Activated T-helper 2 cell treated with anti-CD3 and anti-CD28 coated beads, Interferon-gamma antibody, Interleukin-2, Interleukin-4, amounts not matched to agents 10 μg/mL and 5 μg/mL and 100 μg/mL, durations not matched to agents 14 hours and 24 hours and 36 hours (primary cell): ENCODE measurements at places on chromosomes 1 and 21. TPM values are rescaled to one million over a fixed set of nuclear protein-coding genes. Genes with fewer than 3 reads are reported as not detected.
A peak's percentile ranks its signal among the peaks of the same experiment; 100 is the strongest.

The FBXO2 gene
- 0.41 and 0.48 TPM in 2 replicates for total RNA-seq

The PARS2 gene
- total RNA-seq, result 6.1 and 6.4 TPM in 2 replicates

The C4BPA gene
- total RNA-seq, result not detected in 2 replicates

The SNIP1 gene
- total RNA-seq, result 26.1 and 27.8 TPM in 2 replicates

The NCSTN gene
- 65.3 and 72.4 TPM in 2 replicates for total RNA-seq

The MMP23B gene
- 0.94 and 1.4 TPM in 2 replicates for total RNA-seq

The TTC34 gene
- 0.94 and 1.1 TPM in 2 replicates for total RNA-seq

The SPRR3 gene
- not detected in 2 replicates for total RNA-seq

The OR2M4 gene
- total RNA-seq, result not detected in 2 replicates

The GUCA2B gene
- not detected in 2 replicates for total RNA-seq

The CD164L2 gene
- not detected in 2 replicates for total RNA-seq

The SPTA1 gene
- 0.02 and 0.30 TPM in 2 replicates for total RNA-seq

The OR2AK2 gene
- total RNA-seq, result not detected in 2 replicates

The CTBS gene
- 14.1 and 15.1 TPM in 2 replicates for total RNA-seq

The PTAFR gene
- total RNA-seq, result 0.11 and 0.21 TPM in 2 replicates

- peak; percentile 41 for DNase-seq
These were observed 9.2 kb upstream of the KCNQ4 start for GRCh38 chr1:40774266-40774998.

GRCh38 chr1:104132382-104132973 is 382.8 kb downstream of the AMY1C start:
- DNase-seq, result no peak

GRCh38 chr1:233707153-233707879 is 93.4 kb downstream of the KCNK1 start:
- DNase-seq, result no peak

GRCh38 chr1:31575369-31576140 is 760 bp upstream of the TINAGL1 start:
- no peak for DNase-seq

DNA sequence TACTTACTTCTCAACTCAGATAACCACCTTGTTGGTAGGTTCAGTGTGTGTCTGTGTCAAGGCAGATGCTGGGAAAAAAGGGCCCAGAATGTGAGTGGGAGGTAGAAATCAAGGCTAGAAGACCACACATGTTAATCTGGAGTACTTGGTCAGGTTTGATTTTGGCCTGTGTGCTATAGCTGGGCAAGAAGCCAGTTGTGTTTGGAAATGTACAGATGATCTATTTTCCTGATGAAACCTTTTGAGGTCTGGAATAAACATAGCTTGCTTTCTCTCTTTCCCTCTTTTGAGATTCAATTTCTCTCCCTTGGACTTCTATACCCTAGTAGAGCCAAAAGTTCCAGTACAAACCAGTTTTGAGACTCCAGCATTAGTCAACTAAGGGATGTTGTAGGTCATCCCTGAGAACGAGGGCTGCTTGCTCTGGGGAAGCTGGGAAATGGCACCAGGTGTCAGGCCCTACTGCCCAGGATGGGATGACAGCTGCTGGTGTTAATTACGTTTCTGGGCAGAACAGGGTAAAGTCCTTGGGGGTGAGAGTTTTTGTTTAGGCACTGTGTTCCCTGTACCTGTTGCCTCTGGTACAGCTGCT is 15.8 kb downstream of the MAPKAPK2 start:
- DNase-seq, result no peak

GRCh38 chr1:56491441-56491840 is 87.9 kb downstream of the PLPP3 start:
- no peak for DNase-seq

DNA sequence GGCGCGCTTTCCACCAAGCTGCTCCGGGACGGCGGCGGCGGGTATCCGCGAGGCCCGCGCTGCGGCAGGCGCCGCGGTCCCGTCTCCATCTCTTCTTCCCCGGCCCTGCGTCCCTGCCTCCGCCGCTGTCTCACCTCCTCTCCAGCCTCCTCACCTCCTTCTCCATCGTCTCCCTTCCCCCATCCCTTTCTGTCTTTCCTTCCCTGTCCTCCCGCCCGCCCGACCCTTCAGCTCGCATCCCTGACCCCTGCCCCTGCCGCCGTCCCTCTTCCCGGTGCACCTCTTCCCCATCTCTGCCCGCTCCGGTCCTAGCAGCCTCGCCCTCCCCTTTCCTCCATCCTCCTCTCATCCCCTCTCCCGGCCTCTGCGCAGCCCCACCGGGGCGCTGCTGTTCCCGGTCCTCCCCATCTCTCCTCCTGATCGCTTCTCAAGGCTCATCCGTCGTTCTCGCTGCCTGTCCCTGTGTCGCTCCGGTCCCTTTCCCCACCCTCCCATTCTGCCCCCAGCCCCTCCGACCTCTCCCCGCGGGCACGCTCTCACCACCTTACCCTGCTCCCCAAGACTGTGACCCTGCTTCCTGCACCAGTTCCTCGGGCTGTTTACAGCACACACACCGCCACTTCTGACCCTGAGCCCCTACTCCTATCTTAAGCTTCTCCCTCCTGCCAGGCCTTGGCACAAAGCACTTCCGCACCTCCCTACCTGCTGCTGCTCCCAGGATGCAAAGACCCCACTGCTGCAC is 760 bp upstream of the NPHP4 start:
- no peak for DNase-seq

GRCh38 chr1:17045634-17046333 is 8.0 kb downstream of the SDHB start:
- no peak for DNase-seq

DNA sequence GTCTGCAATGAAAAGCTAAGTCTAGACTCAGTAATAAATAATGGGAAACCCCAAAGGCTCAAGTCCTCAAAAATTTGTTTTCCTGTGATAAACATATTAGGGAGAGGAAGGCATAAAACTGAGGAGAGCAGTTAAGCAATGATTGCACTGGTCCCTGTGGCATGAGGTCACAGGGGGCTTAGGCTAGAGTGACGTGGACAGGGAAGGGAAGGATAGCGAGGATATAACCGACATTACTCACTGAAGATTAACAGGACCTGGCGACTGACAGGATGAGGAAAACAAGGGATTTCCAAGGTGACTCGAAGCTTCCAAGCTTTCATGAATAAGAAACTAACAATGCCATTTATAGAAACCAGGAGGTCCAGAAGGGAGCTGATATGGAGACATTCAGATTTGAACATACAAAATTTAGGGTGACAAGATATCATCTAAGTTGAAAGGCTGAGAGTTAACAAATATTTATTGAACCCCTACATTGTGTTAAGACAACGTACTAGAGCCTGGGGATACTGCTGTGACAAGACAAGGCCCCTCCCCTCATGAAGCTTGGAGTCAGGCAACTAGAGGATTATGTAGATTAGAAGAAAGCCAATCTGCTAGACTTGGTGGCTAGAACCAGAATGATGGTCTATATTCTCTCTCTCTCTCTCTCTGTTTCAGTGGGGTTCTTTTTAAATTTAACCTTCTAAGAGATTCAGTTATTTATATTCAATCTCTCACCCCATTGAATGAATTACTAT is 33.2 kb upstream of the PKN2 start:
- DNase-seq, result no peak

DNA sequence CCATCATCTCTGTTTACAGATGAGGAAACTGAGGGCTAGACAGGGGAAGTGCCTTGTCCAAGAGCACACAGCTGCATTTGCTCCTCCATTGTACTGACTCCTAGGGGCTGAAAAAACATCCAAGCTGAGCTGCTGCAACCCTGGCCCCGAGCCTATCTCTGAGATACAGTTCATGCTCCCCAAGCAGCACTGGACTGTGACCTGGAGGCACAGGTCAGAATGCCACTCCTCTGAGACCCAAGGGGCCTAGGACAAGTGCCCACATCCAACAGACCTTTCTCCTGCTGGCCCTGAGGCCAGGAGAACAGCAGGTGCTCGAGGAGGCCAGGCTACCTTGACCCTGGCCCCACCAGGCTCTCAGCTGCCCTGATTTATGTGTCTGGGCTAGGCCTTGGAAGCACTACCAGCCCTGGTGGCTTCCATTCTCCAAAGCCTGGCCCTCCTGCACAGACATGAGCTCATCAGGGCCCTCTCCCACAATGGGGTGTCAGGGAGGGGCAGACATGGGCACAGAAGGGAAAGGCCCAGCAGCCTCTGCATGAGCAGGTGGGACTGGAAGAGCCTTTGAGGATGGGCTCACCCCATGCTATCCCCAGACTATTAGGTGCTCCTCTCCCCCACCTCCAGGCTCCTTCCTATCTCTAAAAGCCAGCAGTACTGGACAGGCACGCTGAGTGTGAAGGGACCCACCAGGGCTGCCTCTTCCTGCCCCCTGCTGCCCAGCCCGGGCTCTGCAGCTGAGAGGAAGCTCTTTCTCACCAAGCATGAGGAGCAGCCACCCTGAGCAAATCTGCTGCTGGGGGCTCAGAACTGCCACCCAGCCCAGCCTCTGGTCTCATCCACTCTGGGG is 18.8 kb downstream of the ADGRB2 start:
- DNase-seq, result peak; percentile 51

DNA sequence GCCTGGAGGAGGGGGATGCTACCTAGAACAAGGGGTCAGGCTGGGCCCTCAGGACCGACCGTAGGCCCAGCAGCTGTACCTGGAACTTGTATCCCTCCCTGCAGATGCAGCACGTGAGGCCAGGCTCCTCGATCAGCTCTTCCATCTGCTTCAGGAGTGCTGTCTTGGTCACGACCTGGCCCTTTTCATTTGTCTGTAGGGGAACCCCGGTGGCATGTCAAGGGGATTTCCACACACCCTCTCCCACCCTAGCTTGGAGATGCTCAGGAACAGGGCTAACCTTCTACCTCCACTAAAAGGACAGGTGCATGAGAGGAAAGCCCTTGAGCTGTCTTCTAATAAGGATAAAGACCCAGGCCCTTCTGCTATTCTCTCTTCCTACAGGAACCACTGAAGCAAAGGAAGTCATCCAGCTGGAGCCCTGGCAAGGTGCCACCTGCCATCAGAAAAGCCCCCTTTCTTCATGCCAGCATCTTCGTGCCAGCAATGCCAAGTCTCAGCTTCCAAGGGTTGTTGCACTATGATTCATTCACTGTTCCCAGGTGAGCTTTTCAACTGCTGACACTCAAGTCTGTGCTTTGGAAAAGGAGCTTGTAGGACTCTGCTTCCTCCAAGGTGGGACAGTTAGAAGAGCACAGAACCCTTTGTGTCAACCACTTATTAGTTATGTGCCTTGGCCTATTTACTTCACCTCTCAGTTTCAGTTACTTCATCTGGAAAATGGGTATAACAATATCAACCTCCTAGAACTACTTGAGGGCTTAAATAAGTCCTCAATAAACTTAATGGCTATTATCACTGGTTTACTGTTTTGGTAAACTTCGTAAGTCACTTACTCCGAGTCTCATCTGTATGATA is 122.1 kb downstream of the UBR4 start:
- no peak for DNase-seq

DNA sequence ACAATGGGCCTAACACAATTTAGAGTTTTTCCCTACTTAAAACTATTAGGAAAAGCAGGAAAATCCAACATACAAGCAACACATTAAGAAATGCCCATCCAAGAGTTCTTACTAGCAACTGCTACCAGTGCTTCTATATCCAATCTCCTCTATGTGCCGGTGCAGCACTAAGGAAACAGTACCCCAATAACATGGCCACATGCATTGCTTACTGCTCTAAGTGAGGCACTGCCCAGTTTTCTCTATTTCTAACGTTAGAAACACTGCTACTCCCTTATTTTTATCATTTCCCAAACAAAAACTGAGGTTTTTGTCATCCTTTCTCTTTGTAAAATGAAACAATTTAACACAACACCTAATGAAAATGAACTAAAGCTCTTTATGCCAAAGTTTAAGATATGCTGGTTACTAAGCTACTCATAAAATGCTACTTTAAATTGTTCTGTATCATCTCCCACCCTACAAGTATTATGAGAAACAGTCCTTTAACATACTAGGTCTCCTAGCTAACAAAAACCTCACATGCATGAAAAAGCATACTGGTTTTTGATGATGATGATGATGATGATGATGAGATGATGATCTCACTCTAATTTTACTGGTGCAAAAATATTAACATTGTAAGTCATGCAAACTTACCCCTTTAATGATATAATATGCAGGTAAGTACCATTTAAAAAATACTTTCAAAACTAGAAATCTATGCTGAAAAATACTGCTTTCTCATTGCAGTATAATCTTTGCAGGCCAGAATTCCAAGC is 90.7 kb upstream of the TTC39A start:
- DNase-seq, result no peak

DNA sequence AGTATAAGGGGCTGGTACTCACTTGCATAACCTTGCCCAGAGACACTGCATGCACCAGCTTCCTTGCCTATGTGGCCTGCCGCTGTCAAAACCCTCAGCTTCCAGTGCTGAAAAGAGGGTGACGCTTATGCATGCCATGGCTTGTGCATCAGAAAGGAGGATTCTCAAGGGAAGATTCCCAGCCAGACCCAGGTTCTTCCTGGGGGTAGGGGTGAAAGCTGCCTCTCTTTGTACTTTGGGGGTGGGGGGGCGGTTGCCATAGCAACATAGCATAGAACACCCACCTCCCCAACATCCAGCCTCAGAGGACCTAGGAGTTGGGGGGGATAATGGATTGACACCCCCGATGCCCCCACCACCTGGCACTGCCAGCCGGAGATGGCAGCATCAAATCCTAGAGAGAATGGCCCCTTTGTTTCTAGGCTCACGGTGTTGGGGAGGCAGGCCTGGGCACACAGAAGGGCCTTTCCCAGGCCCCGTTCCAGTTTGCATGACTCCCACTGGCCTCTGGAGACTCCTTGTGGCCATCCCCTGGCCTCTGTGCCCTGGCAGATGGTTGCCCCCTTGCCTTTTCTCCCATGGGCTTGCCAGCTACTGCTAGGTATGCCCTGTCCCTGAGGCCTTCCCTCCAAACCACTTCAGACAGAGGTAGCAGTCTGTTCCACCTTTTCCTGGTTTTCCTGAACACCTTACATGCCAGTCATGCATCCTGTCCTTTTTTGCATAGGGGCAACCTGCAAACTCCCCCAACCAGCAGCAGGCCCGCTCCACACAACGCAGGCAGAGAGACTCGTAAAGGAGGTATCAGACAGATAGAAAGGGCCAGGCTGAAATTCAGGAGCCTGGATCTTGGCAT is 44.6 kb downstream of the RHBG start:
- DNase-seq, result no peak

GRCh38 chr1:183272390-183272848 is 86.4 kb downstream of the LAMC2 start:
- DNase-seq, result no peak

- no peak for DNase-seq
These were observed 9.2 kb downstream of the PHGDH start for GRCh38 chr1:119720866-119721440.

GRCh38 chr1:96842215-96842614 is 120.6 kb downstream of the PTBP2 start:
- DNase-seq, result no peak

GRCh38 chr1:207999274-207999915 is 88.5 kb upstream of the CD34 start:
- no peak for DNase-seq

GRCh38 chr1:84573481-84573966 is 716 bp downstream of the CTBS start:
- DNase-seq, result no peak

- peak; percentile 13 for DNase-seq
These were observed 71.1 kb upstream of the ERRFI1 start for GRCh38 chr1:8097077-8097799.

DNA sequence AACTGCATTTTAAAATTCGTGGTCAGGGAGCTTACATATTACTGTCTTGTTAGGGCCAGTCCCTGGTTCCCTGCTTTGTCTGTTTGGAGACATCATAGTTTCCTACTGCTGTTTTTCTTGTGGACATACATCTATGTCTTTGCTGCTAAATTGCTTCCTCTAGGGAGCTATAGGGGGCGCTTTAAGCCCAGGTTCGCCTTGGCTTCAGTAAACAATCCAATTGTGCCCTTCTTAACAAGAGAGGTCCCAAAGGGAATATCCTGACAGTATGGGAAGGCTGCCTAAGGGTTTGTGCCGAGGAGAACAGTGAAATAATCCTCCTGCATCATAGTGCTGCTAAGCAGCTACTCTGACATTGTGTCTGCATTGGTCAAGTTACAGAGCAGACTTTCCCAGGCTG is 112.5 kb downstream of the USH2A start:
- DNase-seq, result no peak
